ENCODE measurements at places on chromosomes 5 and 9. TPM values are rescaled to one million over a fixed set of nuclear protein-coding genes. Genes with fewer than 3 reads are reported as not detected.

- no peak for DNase-seq
- H3K36me3 ChIP-seq, result no peaks in the 10 kb centered on the region
- H3K4me3 ChIP-seq, result no peak overlapping the region
- H3K27me3 ChIP-seq, result peaks cover 53% of the 10 kb centered on the region
- H3K4me1 ChIP-seq, result peaks cover 4% of the 10 kb centered on the region
- H3K27ac ChIP-seq, result no peak overlapping the region
These were observed 4.1 kb downstream of the NRARP start for GRCh38 chr9:137297966-137298365.

- H3K27ac ChIP-seq, result peak overlapping the region; percentile 99
- peak overlapping the region; percentile 97 for H3K4me3 ChIP-seq
- peaks cover 1% of the 10 kb centered on the region for H3K27me3 ChIP-seq
- DNase-seq, result peak; percentile 62
These were observed 612 bp upstream of the ATG10 start for GRCh38 chr5:81971111-81971711.

DNA sequence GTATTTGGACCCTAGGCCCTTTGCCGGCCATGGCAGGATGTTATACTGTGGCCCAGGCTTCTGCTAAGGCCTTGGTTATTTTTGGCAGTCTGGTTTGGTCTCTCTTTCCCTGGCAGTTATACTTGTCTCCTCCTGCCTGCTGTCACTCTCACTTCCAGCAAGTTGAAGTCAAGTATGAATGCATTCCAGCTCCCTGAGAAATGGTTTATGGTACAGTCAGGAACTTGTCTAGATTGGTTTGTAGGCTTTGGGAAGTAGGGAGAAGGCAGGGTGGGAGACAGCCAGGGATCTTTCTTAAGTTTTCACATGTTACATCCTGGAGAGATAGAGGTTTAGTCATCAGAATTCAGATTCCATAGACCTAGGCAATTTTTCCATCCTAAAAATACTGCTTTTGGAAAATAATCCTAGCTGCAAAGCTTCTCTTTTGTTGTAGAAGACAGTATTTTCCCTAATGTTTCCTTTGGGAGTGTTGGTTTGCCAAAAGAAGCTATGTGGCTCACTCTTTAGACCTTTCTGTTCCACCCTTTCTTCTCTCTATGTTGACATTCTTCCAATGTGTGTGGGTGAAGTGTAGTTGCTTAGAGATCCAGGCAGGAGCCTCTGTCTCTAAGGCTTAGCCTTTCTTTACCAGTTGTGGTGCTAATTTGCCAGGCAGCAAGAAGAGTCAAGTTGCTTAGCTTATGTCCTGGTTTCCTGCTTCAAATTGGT is 2.5 kb upstream of the KDM3B start:
- peaks cover 14% of the 10 kb centered on the region for H3K36me3 ChIP-seq
- H3K27me3 ChIP-seq, result no peaks in the 10 kb centered on the region
- peak overlapping the region; percentile 12 for H3K4me3 ChIP-seq
- H3K4me1 ChIP-seq, result peaks cover 34% of the 10 kb centered on the region

BTNL8 gene
- total RNA-seq, result not detected

DNA sequence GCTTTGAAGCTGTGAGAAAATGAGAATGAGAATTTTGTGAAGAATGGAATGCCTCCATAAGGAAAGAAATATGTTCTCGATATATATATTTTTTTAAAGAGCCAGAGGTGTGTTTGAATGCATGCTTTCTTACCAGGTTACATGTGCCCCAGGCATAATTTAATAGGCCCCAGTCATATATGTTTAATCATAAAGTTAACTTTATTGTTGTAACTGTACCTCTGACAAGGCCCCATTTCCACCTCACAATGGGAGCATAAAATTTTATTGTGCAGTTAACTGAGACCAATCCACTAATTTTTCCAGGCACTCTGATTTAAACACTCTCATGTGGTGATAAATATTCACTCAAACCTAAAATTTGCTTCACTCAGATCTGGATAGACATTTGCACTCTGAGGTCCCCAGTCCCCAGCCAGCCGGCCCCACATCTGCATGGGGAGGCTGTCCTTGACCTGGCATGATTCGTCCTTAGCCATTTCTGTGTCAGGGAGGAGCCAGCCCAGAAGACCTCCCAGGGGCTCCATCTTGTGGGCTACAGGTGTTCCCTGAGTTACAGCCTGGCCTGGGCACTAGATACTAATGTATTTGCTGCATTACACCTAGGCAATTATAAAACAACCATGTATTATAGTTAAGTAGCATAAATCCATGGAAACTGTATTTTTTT is 245.8 kb downstream of the MTRR start:
- no peaks in the 10 kb centered on the region for H3K27me3 ChIP-seq
- no peak overlapping the region for H3K27ac ChIP-seq
- H3K36me3 ChIP-seq, result no peaks in the 10 kb centered on the region
- H3K4me1 ChIP-seq, result no peaks in the 10 kb centered on the region
- H3K4me3 ChIP-seq, result no peak overlapping the region
- no peak for DNase-seq

- no peak overlapping the region for H3K4me3 ChIP-seq
- H3K27me3 ChIP-seq, result peaks cover 39% of the 10 kb centered on the region
- no peaks in the 10 kb centered on the region for H3K36me3 ChIP-seq
These were observed 21.3 kb upstream of the LMX1B start for GRCh38 chr9:126592461-126592860.

GRCh38 chr5:176499273-176499672 is 37.9 kb downstream of the RNF44 start:
- no peak overlapping the region for H3K4me3 ChIP-seq
- H3K27ac ChIP-seq, result no peak overlapping the region
- H3K36me3 ChIP-seq, result peaks cover 96% of the 10 kb centered on the region
- no peaks in the 10 kb centered on the region for H3K27me3 ChIP-seq
- peaks cover 2% of the 10 kb centered on the region for H3K4me1 ChIP-seq
